ENCODE measurements at places on chromosomes 3 and 15. TPM values are rescaled to one million over a fixed set of nuclear protein-coding genes. Genes with fewer than 3 reads are reported as not detected.

PLS1 gene
- total RNA-seq: 4.0 TPM

SNTN gene
- not detected for total RNA-seq

ERC2 gene
- total RNA-seq: 1.5 TPM

CYP11A1 gene
- total RNA-seq: not detected

NOX5 gene
- 0.05 TPM for total RNA-seq

TOPAZ1 gene
- total RNA-seq: not detected

ZBED2 gene
- total RNA-seq: 3.2 TPM

LINGO1 gene
- total RNA-seq: not detected

MKRN3 gene
- total RNA-seq: 1.3 TPM

SLC9C1 gene
- total RNA-seq: 0.47 TPM

CPNE9 gene
- total RNA-seq: not detected

ARGFX gene
- not detected for total RNA-seq

KBTBD13 gene
- not detected for total RNA-seq

CHL1 gene
- 3.2 TPM for total RNA-seq

ACKR2 gene
- 0.67 TPM for total RNA-seq

AADACL2 gene
- total RNA-seq: under 0.01 TPM

CCR1 gene
- total RNA-seq: not detected

SLC22A14 gene
- 0.33 TPM for total RNA-seq

MUC20 gene
- total RNA-seq: 0.64 TPM

SIDT1 gene
- not detected for total RNA-seq

IQCF5 gene
- total RNA-seq: not detected

LRRN1 gene
- not detected for total RNA-seq

GPR62 gene
- total RNA-seq: not detected

IMPG2 gene
- 0.19 TPM for total RNA-seq

DNAH12 gene
- 0.24 TPM for total RNA-seq

ZNF502 gene
- total RNA-seq: 6.0 TPM

SLC38A3 gene
- not detected for total RNA-seq

ATP8B4 gene
- total RNA-seq: 2.2 TPM

LAMB2 gene
- total RNA-seq: 209 TPM

OR5K3 gene
- not detected for total RNA-seq

POMGNT2 gene
- 9.8 TPM for total RNA-seq

CDC25A gene
- 7.3 TPM for total RNA-seq

MAPKBP1 gene
- total RNA-seq: 41.3 TPM

FOXB1 gene
- total RNA-seq: not detected

SNX33 gene
- total RNA-seq: 41.4 TPM

PODXL2 gene
- total RNA-seq: 4.3 TPM

CHRD gene
- not detected for total RNA-seq

IL16 gene
- total RNA-seq: 2.3 TPM

SEMA7A gene
- 17.5 TPM for total RNA-seq

CLDN11 gene
- total RNA-seq: not detected

CPN2 gene
- not detected for total RNA-seq

SLC12A1 gene
- not detected for total RNA-seq

C3orf70 gene
- under 0.01 TPM for total RNA-seq

RAD51 gene
- 4.4 TPM for total RNA-seq

NSMCE3 gene
- 8.3 TPM for total RNA-seq

GRIP2 gene
- 0.43 TPM for total RNA-seq

MUSTN1 gene
- total RNA-seq: not detected

NLGN1 gene
- not detected for total RNA-seq

All from mammary epithelial cell (primary cell).